GM12865 (cell line): ENCODE measurements at places on chromosomes 12 and 14.

- DNase-seq, result peak; percentile 55
Measured at GRCh38 chr12:52020539-52021336, 14.0 kb downstream of the TAMALIN start.

- no peak for DNase-seq
Measured at GRCh38 chr12:32826807-32827412, 69.7 kb downstream of the PKP2 start.

DNA sequence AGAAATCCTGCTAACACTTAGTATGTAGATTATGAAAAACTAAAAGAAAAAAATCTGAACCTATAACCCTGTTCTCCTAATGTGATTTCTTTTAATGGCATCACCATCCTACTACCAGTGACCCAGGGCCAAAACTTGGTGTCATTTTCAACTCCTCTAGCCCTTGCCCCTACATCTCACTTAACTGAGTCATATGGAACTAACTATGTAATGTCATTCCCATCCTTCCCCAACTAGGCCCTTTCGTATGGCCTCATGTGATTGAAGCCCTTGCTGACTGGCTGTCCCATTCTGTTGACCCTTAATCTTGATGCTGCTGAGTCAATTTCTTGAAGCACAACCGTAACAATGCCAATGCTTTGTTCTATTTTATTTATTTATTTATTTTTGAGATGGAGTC, 7.6 kb downstream of the DMAC2L start:
- no peak for DNase-seq

GRCh38 chr14:49294621-49295148, 291.5 kb downstream of the RPS29 start:
- DNase-seq, result no peak

DNA sequence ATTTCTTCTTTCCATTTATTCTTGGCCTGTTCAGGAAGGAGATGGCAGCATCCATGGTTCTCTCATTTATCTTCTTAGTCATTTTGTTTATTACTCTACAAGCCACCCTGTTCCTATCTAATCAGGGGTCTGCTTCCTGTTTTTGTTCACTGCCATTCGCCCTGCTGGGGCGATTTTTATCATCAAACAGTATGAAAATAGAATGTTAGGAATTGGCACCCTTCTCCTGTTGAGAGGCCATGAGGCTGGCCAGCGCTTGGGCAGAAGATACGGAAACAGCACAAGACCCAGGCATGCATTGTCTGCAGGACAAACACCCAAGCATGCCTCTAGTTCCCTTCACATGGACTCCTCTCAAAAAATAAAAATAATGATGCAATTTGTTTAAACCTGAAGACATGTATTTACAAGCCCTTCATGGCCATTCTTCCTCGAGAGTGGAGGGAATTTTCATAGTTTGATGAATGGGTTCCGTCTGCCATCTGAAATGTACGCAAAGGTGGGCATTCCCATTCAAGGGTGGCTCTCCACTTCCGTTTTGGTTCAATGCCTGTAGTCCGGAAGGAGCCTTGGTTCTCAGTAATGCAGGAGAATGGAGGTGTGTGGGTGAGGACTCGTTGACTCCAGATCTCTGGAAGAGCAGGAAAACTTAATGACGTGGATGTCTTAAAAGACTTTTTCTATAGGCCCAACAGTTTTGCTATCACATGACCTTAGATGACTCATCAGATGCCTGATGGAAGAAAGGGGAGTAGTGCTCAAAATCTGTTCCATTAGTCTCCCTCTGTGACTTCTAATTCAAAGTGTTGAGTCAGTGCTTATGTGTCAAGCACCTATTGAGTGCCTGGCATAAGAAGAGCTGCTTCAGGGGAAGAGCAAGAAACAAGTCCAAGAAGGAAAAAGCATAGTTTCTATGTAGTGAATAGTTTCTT, 252.4 kb upstream of the TBX3 start:
- DNase-seq, result no peak

DNA sequence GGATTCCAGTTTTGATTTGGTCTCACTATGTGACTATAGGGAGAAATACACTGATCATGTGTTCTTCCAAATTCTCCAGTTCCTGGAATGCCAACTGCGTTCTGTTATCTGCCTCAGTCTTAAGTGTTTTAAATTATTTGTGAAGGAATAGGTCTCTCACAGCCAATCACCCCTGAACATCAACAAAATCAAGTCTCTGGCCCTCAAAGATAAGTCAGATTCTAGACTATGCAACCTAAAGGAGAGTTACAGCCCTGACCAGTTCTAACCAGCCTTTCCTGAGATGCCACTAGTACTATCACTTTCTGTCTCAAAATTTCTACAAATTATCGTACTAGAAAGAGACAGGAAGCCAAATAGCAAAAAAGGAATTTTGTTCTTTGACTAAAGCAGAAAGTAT, 22.3 kb downstream of the ZFC3H1 start:
- DNase-seq, result no peak

DNA sequence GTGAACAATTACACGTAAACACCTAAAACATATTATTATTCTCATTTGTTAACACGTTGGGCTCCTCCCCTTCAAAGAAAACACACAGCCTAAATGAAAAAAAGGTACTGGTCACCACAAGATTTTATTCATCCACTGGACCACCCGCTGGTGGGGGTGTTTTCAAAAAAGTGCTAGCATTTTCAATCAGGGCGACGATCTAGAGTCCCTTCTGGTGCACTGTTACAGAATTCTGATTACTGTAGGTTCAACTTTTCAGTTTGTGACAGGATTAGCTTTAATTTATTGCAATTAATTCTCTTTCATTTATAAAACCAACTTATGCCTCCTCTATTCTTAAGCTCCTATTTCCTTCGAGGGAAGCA, 443 bp downstream of the MAGOHB start:
- peak; percentile 13 for DNase-seq

GRCh38 chr12:13044002-13044905, at the start of gene FAM234B:
Gene FAM234B (plus strand): TSS chr12:13044381. CDS start chr12:13044404, 23 bp downstream.
- peak; percentile 66 for DNase-seq

DNA sequence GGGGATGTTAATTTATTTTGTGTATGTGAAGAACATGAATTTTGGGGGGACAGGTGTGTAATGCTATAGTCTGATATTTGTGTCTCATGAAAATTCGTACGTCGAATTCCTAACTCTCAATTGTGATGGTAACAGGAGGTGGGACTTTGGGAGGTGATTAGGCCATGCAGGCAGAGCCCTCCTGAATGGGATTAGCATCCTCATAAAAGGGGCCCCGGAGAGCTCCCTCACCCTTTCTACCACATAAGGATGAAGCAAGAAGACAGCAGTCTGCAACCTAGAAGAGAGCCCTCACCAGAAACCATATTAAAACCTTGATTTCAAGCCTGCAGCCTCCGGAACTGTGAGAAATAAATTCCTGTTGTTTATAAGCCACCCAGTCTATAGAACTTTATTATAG, 165.4 kb downstream of the MDGA2 start:
- no peak for DNase-seq

DNA sequence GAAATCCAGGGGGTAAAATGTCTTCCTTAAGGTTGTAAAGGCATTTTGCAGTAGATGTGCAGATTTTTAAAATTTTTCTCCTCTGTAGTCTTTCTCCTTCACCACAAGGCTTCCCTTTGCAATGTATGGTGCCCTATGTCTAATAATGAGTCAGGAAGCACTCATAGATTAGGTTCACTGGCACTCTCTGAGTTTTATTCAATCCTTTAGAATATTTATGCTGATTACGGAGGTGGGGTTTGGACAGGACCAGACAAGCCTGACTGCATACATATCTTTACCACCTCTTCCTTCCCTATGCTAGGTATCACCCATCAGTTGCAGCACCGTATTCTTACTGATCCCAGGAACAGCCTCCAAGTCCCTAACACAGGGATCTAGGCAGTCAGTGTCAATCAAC, 99.5 kb downstream of the NEDD1 start:
- no peak for DNase-seq
